ENCODE measurements at places on chromosomes 2 and 18.

- DNase-seq, result no peak
These were observed 29.1 kb downstream of the SLC25A52 start for GRCh38 chr18:31731628-31732027.

DNA sequence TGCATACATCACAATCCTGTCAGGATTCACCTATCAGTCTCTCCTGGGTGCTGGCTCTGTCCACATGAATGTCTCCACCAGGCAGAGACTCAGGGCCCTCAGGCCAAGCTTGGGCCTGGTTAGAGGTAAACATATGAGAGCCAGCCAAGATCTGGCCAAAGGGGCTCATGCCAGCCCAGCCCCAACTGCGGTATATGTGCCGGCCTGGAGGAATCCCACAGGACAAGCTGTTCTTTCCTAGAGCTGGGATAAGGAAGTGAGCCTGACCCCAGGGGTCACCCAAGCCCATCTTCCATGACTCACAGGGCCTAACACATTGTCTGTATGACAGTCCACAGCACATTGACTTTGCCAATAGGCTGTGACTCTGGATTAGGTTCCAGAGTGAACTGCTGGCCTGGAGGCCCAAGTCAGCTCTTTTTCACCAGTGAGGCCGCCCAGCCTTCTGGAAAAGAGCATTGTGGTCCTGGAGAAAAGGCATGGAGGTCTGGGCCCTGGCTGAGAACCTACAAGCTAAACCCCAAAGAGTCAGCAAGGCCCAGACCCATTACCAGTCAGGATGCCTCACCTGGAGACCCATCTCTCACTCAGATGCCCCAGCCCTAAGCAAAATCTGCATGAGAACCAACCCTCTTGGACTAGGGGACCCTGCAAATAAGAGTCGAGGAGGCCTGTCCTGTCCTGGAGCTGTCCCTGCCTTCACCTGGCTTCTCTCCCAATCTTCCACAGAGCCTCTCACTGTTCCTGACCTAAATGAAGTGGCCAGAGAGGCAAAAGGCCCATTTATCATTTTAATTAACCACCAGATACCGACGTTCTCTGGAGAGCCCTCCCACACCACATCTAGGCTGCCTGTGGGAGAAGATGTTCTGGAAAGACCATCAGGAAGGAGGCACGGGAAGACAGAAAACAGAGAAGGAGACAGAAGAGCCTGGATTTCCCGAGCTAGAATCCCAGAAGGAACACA, 120.9 kb upstream of the PKDCC start:
- DNase-seq, result no peak

DNA sequence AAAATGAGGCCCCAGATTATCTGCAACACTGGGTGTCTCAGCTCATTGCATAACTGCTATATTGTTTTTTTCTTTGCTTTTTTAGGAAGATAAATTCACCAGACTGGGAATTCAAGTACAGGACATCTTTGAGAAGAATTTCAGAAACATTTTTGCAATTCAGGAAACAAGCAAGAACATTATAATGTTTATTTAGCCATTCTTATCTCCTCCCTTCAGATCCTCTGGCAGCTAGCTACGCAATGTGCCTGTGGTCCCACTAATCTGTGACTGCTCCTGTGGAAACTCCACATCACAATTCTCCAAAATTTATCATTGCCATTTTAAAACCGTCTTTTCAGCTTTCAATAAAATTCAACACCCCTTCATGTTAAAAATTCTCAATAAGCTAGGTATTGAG, 126.8 kb downstream of the SP100 start:
- DNase-seq, result no peak

- no peak for DNase-seq
These were observed 39.4 kb downstream of the SPC25 start for GRCh38 chr2:168850846-168851245.

- DNase-seq, result no peak
These were observed 1.4 kb upstream of the HSBP1L1 start for GRCh38 chr18:79962835-79963657.

GRCh38 chr2:120005834-120006521, 6.9 kb upstream of the EPB41L5 start:
- no peak for DNase-seq

DNA sequence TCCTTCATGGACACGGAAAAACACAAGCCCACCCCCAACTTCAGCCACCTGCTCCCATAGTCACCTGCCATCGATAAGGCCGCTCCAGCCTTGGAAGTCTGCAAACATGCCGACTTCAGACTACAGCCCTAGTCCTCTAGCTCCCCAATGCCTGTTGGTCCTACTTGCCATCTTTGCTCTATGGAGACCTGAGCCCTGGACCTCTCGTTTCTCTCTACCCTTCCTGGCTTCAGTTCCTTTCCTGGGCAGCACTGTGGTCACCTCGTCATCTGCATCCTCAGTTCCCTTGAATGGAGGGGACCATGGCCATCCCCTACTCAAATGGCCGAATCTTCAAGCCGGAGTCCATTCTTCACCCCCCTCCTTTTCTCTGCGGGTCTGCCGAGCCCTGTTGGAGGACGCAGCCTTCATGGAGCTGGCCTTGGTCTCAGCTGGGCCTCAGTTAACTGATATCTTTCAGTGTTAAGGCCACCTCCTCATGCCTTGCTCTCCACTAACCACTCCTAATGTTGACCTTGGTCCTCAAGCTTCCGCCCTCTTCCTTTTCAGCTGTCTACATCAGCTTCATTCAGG, 47.7 kb upstream of the GBX2 start:
- DNase-seq, result no peak

GRCh38 chr18:76260941-76261472, 234.0 kb downstream of the ZNF516 start:
- DNase-seq, result no peak

GRCh38 chr2:224613543-224614286, 28.6 kb upstream of the CUL3 start:
- no peak for DNase-seq

- no peak for DNase-seq
These were observed 79.3 kb upstream of the SCN7A start for GRCh38 chr2:166573391-166573790.

DNA sequence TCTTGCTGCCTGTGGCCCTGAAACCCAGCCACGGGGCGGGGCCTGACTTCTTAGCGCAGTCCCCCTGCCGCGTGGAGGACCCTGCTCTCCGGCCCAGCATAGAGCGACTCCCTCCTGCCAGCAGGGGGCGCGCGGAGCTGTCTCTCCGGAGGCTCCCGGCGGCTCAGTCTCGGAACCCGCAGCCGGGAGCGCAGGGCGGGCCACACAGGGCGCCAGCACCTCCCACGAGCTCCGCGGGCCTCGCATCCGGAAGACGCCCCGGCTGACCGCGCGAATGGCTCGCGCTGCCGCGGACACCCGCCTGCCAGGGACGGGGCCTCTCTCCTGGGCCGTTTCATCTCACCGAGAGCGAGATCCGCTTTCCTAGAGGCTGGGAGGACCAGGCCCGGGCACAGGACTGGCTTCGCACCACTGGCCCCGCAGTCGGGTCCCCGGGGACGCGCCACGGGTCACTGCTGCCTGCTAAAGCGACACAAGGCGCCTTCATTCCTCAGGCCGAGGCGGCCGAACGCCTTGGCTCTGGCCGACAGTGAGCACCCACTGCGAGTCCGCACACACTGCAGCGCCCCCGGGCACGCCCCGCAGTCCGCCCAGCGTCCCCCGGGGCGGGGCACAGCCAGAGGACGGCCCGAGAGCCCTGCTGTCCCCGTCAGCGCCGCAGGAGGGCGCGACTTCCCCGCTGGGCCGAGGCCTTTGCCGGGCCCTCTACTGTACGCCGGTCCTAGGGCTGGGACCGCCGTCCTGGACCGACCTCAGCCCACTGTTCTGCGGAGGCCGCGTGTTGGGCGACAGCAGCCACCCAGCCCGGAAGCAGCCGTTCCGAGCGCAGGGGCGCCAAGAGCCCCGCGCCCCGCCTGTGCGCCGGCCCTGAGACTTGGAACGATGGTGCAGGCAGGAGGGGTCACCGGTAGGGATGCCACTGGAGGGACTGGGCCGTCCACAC, 39.0 kb upstream of the ARHGEF4 start:
- DNase-seq, result peak; percentile 82

DNA sequence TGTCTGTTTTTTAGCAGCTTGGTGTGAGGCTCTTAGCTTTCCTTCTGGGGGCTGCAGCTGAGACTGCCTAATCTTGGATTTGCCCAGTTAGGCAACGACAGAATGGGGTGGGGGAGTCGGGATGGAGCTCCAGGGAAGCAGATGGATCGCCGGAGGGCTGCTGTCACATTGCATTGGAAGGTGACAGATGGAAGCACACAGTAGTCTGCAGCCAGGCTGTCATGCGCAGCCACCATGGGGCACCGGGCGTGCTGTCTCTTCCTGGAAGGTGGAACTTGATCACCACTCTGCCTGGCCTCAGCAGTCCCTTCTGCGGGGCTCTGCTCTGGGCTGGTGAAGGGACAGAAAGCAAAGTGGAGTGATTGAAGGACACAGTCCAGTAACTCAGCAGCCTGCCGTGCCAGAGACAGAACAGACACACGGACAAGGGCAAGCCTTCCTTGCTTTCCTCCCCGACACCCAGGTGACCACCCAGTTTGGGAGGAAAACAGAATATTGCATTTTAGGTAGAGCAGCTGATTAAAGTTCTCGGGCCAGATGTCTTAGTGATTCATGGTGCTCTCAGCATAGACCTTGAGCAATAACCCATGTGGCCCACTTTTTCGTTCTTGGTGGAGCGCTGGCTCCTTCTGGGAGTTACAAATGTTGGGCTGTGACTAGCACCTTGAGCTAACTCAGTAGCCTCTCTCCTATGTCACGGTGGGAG, 40.9 kb downstream of the RNF144A start:
- peak; percentile 98 for DNase-seq

- no peak for DNase-seq
These were observed 80.7 kb upstream of the STON1 start for GRCh38 chr2:48449073-48449840.

- no peak for DNase-seq
These were observed 1474.0 kb upstream of the ACVR2A start for GRCh38 chr2:146370826-146371225.

DNA sequence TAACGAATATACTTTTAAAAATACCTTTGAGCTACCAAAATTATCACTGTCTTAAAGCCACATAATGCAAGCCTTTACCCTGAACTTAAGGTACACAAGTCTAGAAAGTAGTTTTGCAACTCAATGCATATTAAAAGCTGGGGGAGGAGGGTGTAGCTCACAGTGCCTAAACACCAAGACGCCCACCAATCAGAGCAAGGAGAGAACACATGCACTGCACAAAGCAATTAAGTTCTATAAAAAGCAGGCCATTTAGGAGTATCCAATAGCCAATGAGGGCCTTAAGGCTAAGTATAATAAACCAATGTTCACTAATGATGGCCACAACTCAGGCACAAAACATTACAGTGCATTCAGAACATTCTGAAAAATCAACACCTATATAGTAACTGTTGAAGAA, 16.2 kb downstream of the TRIP12 start:
- no peak for DNase-seq

GRCh38 chr2:186862869-186863709, 14.1 kb upstream of the ZSWIM2 start:
- DNase-seq, result peak; percentile 92

DNA sequence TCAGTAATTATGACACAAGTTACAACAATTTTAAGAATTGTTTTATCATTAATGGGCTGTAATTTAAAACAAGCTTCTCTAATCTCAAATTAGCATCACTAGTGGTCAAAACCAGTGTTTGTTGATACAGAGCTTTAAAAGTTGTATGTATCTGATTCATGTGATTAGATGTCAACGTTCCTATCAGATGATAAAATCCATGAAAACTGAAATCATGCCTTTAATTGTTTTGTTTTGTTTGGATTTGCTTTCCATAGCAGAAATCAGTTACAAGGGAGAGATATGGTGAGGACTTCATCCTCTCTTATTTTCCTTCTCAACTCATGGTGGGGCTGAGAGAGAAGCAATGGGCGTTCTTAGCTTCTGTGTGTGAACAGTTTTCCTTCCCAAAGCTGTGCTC, 469.6 kb downstream of the PID1 start:
- no peak for DNase-seq

DNA sequence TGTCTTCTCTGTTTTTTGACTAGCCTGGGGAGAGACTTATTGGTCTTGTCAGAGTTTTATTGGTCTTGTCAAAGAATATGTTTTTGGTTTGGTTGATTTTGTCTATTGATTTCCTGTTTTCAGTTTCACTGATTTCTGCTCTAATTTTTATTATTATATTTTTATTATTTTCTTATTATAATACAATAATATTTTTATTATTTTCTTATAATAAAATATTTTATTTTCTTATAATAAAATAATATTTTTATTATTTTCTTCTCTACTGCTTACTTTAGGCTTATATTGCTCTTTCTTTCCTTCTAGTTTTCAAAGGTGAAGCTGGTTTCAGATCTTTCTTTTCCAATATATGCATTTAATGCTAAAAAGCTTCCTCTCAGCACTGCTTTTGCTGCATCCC, 62.0 kb downstream of the TRAPPC12 start:
- no peak for DNase-seq

DNA sequence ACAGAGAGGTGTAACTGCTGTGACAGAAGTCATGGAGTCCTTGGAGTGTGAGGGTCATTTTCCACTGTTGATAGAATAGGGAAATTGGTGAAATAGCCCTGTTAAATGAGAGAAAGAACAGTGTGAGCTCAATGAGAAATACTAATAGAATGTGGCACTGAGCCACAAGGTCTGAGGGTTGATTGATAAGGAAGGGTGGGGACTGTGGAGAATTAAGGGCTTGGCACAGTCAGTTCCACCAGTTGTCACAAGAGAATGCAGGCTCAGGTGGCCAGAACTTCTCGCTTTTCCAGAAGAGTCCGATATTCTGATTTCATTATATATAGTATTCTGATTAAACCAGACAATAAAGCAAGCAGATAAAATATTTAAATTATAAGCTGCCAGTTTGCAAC, 9.1 kb upstream of the IL1RN start:
- no peak for DNase-seq

DNA sequence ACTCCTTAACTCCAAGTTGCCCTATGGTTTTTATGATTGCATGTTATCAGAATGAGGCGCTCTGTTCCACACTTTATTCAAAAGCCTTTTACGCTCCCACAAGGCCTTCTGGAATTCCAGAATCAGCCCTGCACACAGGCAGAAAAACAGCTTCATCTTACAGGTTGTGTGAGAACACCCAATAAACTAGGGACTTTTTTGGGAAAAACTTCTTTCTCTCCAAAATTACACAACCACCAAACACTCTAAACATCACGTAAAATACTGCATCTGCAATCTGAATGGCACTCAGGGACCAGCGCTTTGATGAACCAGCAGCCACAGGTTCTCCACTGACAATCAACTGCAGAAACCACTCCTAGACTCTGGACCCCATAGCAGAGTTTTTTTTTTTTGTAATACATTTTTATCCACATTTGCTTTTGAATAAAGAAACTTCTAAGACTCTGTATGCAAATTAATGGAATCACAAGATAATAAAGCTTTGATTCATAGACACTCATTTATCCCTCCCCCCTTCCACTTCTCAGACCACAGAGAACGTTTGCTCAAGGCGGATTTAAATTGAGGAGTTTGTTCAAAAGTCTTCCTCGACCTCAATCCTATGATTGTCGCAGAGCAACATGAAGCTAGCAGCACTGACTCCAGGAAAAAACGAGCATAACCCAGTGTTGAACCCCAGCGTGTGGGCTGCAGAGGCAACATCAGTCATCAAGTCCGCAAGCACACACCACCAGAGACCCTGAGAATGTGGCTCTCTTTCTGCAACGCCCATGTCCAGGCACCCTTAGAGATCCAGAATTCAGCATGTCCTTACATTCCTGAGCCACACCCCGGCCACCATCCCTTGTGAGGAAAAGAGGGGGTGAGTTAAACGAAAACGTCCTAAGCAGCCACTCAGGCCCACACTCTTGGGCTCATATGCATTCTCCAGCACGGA, 116.5 kb downstream of the MBP start:
- DNase-seq, result no peak

- peak; percentile 22 for DNase-seq
These were observed 100.9 kb downstream of the WDSUB1 start for GRCh38 chr2:159185401-159186130.

Data from NCI-H2171 treated with DMSO at 0.1 percent for 48 hours (cell line).